ENCODE measurements at places on chromosomes 4 and X. TPM values are rescaled to one million over a fixed set of nuclear protein-coding genes. Genes with fewer than 3 reads are reported as not detected.

The RPL9 gene
- total RNA-seq, result 3,479 TPM

The BEND2 gene
- not detected for total RNA-seq

The ANTXR2 gene
- 15.4 TPM for total RNA-seq

The GABRG1 gene
- total RNA-seq, result not detected

The SCRG1 gene
- not detected for total RNA-seq

The PRDM5 gene
- total RNA-seq, result 6.8 TPM

The DUX4 gene
- not detected for total RNA-seq

The SYTL5 gene
- total RNA-seq, result 0.05 TPM

The CACNA1F gene
- not detected for total RNA-seq

The REPS2 gene
- total RNA-seq, result 1.00 TPM

The TMPRSS11D gene
- total RNA-seq, result not detected

The SLAIN2 gene
- 41.7 TPM for total RNA-seq

The SPP1 gene
- total RNA-seq, result 0.10 TPM

The FREM3 gene
- total RNA-seq, result 0.20 TPM

The PDLIM3 gene
- 35.4 TPM for total RNA-seq

The NEXMIF gene
- not detected for total RNA-seq

The DSPP gene
- total RNA-seq, result not detected

Data from mammary microvascular endothelial cell (primary cell).